ENCODE measurements at places on chromosomes 13 and 19. TPM values are rescaled to one million over a fixed set of nuclear protein-coding genes. Genes with fewer than 3 reads are reported as not detected.

The ZNF284 gene
- total RNA-seq, result 3.9 TPM

The PGLYRP1 gene
- total RNA-seq, result 0.82 TPM

DNA sequence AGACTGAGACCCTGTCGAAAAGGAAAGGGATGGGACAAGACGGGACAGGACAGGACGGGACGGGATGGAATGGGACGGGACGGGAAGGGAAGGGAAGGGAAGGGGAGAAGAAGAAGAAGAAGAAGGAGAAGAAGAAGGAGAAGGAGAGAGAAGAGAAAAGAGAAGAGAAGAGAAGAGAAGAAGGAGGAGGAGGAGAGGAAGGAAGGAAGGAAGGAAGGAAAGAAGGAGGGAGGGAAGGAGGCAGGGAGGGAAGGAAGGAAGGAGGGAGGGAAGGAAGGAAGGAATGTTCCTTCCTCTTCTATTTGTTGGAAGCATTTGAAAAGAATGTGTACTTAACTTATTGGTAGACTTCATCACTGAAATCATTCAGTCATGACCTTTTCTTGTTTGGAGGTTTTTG is 9.6 kb upstream of the SHFL start:
- DNase-seq, result no peak

- no peak for DNase-seq
These were observed 662.8 kb upstream of the SLITRK6 start for GRCh38 chr13:86462011-86462410.

GRCh38 chr19:13848798-13849676 is 27.9 kb upstream of the NANOS3 start:
- peak; percentile 31 for DNase-seq

The TMC4 gene
- total RNA-seq, result 4.3 TPM

The SLC25A41 gene
- 0.41 TPM for total RNA-seq

The POSTN gene
- 795 TPM for total RNA-seq

DNA sequence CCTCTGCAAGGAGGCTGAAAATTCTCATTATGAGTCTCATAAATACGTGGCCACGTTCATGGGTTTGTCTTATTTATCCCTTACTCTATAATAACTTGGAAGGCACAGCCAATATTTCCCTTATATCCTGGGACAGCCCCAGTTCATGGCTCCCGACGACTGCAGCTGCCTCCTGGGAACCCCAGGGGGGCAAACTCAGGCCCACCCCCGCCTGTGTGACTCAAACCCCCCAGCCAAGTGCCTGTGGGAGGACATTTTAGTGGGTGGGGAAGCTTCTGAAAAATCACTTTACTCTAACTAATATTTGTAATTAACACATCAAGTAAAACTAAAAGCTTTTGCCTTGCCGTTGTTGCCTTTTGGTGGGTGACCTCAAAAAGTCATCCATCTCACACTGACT is 14.3 kb downstream of the RASA3 start:
- no peak for DNase-seq

The ZNF584 gene
- total RNA-seq, result 11.0 TPM

The IL12RB1 gene
- total RNA-seq, result 0.41 TPM

GRCh38 chr19:5173993-5174392 is 166.6 kb downstream of the PTPRS start:
- no peak for DNase-seq

DNA sequence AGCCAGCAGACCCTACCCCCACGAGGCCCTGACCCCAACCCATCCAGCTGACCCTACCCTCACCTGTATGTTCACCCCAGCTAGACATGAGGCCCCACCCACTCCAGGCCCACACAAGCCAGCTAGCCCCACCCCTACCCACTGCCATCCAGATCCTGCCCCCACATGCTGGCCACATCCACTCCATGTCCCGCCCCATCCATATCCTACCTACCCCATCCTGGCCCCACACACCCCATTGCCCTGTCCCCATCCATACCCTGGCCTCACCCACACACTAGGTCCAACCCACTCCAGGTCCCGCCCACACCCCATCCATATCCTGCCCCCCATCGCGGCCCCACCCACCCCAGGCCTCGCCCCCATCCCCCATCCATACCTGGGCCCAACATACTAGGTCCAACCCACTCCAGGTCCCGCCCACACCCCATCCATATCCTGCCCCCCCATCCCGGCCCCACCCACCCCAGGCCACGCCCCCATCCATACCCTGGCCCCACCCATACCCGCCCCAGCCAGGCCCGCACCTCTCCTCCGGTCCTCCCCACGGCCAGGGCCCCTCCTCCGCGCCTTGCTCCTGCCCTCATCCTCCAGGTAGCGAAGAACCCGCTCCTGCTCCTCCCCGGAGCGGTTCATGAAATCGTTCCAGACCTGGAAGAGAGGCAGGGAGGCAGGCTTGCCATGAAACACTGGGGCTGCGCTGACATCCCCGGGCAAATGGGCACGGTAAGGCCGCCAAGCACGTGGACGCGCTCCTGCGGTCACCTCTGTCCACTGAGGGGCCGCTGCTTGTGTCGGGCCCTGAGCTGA is 7.2 kb downstream of the RNU6-9 start:
- no peak for DNase-seq

- peak; percentile 87 for DNase-seq
These were observed 150.9 kb downstream of the URI1 start for GRCh38 chr19:30092721-30093569.

GRCh38 chr19:46634656-46635218 is 1.3 kb downstream of the GNG8 start:
- DNase-seq, result no peak

- DNase-seq, result peak; percentile 39
These were observed 40.8 kb upstream of the GPR183 start for GRCh38 chr13:99347911-99348451.

DNA sequence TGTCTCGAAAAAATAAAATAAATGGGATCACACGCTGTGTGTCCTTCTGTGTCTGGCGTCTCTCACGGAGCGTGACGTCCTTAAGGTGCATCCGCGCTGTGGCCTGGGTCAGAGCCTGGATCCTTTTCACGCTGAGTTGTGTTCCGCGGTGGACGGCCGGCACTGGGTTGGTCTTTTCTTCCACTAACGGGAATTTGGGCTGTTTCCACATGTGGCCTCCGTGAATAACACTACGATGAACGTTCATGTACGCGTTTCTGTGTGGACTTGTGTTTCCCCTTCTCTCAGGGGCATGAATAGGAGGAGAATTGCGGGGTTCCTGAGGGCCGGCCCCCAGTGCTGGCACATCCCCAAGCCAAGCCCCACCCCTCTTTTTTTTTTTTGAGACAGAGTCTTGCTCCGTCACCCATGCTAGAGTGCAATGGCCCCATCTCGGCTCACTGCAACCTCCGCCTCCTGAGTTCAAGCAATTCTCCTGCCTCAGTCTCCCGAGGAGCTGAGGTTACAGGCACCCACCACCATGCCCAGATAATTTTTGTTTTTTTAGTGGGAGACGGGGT is 6.2 kb upstream of the PTBP1 start:
- DNase-seq, result no peak

The LILRB1 gene
- 0.51 TPM for total RNA-seq

DNA sequence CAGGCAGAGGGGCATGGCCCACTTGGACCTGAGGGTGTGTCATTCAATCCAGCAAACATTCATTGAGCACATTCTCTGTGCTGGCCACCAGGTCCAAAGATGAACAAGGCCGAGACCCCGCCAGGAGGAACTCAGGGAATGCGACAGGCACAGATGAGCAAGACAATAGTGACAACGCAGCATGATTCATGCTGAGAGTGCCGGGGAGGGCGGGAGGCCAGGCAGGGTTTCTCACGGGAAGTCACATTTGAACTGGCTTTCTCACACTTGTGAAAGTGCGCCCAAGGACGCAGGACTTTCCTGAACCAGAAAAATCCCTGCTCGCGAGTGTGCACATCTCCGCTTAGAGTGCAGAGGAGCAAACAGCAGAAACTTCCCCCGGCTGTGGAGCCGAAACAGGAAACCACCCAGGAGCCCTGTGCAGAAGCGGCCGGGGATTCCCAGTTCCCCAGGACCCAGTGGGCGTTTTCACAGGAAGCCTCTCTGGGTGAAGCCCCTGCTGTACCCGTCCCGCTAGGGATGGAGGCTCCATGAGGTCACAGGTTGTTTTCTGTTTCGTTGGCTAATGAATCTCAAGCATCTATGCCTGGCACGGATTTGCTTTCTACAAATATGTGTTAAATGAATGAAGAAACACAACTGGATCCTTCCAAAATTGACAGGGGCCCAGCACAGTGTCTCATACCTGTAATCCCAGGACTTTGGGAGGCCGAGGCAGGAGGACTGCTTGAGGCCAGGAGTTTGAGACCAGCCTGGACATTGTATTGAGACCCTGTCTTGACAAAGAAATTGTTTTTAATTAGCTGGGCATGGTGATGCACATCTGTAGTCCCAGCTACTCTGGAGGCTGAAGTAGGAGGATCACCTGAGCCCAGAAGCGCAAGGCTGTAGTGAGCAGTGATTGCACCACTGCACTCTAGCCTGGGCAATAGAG is 68.4 kb upstream of the TM9SF2 start:
- peak; percentile 37 for DNase-seq

DNA sequence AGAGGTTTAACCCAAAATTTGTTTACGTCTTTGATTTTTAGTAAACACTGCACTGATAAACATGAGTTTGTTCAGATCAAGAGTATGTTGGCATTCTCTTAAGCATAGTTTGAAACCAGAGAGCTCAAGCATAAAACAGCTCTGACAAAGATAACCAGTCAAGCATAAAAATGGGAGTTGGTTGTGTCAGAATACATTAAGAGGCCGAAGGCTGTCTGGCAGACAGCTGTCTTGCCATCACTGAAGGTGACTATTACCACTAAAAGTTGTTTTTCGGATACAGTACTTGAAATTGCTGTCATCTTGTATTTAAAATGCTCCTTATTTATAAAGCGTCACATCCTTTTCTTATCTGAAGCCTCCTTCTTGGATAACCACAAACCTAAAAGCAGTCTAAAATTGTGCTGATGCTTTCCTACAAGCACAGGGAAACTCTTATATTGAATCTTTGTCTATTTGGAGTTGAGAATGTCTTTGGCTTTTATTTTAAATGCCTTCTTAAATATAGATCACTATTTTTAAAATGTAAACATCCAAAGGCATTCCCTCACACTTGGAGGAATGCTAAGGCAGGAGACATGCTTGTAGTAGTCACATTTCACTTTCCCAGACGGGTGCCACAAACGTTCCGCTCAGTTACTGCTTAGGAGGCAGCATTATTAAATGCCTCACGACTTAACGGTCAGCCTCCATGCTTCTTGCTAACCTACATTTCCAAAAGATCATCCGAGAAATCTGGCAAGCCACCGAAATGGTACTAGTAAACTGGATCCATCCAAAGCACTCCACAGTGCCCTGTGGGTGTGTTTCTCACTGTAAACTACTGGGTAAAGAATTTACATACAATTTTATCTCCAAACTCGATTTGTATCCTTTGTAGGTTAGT is 1.5 kb downstream of the SMAD9 start:
- peak; percentile 63 for DNase-seq

DNA sequence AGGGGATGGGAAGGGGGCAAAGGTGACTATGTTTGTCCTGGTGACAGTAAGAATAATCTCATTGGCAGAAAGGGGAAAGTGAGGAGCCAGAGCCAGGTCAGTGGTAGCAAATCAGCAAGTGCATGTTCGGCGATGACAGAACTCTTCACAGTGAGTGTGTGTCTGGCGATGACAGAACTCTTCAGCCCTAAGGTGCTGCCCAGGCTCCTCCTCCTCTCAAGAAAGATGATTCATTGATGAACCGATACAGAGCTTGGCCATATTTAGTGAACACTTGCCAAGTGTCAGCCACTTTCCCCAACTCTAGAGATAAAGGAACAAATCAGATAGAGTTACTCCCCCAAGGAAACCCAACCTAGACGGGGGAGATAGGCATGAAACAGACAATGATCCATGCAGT is 199.3 kb upstream of the UBL3 start:
- no peak for DNase-seq

The CLEC17A gene
- 1.0 TPM for total RNA-seq

DNA sequence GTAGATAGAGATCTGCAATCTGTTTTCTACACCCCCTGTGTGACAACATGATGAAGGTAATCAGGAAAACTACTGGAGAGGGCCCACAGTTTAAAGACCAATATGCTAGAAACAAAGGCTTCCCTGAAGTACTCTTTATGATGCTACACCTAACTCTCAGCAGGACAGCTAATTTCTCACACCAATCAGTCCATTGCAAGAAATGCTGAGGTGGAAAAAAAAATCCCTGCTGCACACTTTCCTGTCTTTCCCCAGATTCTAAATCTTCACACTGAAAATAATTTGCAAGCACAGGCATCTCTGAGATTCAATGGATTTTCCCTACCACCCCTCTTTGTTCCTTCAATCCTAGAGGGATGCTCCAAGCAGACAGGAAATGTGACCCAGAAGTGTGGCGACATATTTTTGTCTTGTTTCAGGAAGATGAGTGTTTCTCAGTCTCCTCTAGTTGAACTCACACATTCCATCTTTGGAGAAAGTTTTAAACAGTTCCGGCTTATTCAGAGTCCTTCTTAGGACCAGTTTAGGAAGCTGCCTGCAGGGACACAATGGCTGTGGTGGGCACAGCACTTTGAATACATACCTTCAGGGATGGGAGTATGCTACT is 671.6 kb downstream of the DIAPH3 start:
- no peak for DNase-seq

The ACP5 gene
- total RNA-seq, result 2.5 TPM

DNA sequence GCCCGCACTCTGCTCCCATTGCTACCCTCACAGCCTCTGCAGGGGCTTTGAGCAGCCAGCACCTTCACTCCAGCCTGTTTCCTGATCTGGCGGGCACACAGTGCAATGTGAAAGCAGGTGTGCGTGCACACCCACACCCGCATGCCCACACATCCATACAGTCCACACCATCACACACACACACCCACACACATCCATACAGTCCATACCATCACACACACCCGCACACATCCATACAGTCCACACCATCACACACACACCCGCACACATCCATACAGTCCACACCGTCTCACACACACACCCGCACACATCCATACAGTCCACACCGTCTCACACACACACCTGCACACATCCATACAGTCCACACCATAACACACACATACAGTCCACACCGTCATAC is 28.0 kb downstream of the PIAS4 start:
- DNase-seq, result no peak

The ZNF85 gene
- 11.6 TPM for total RNA-seq

DNA sequence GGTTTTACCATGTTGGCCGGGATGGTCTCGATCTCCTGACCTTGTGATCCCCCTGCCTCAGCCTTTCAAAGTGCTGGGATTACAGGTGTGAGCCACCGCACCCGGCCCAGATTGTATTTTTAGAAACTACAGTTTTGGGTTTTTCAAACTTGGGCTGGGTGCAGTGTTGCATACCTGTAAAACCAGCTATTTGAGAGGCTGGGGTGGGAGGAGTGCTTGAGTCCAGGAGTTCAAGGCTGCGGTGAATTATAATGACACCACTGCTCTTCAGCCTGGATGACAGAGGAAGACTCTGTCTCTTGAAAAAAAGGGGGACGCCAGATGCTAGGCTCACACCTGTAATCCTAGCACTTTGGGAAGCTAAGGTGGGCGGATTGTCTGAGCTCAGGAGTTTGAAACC is 4.2 kb downstream of the CHAF1A start:
- no peak for DNase-seq

The CEACAM7 gene
- total RNA-seq, result 10.8 TPM

The CACNG8 gene
- 0.10 TPM for total RNA-seq

The LMTK3 gene
- total RNA-seq, result 0.92 TPM

DNA sequence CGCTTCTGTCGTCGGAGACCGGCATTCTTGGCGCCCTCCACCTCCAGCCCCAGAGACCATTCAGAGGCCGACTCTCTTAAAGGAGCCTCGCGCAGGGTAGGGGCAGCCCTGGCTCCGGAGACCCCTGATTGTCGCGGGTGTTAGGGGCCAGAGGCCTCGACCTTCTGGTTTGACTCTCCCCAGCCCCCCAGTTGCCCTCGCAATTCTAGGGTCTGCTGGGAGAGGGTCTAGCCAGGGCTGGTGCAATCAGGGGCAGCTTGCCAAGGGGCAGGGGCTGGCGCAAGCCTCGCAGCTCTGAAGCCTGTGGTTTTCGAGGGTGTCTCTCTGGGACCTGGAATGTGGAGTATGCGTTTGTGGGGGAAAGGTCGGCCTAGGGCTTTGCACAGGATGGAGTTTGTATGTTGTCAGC is 1.6 kb upstream of the SLC7A10 start:
- no peak for DNase-seq

Data from tongue (tissue), 3 donors.